NCI-H2081 treated with DMSO at 0.1 percent for 48 hours (cell line): ENCODE measurements at places on chromosomes 11 and 22.

DNA sequence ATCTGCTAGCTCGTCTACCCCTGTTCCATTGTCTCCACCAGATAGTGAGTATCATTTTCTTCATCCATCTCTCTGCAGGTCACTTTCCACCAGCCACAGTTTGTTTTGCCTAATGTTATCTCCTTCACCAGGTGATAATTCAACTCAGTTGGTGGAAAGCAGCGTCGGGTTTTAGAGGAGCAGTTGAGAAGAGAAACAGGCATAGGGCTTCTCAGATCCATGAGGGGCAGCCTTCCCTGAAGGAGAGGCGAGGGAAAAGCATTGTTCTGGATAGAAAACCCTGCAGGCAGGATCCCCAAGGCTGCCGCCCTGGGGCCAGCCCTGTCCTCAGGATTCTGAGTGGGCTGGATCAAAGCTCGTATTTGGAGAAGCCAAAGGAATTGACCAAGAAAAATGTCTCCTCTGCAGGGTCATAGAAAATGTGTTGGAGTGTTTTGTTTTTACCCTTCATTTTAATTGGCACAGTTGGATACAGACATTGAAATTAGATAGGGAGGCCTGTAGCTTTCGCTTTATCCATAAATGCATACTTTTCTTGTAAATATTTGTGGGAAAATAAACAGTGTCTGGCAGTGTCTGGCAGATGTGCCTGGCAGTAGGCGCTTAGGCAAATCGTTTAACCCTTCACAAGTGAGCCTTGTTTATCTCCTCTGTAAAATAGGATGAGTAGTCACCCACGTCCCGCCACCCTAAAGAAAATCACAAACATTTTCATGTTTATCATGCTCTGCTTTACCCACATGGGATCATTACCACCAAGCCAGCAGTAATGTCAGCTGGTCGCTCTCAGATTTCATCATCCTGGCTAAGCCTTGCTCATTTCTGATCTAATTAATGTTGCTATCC lies 73.4 kb upstream of the TTC12 start:
- no peak for DNase-seq

- DNase-seq: no peak
Observed at GRCh38 chr11:86241956-86242535, 2.5 kb upstream of the EED start.

GRCh38 chr11:110470716-110471115 lies 41.0 kb downstream of the FDX1 start:
- no peak for DNase-seq

GRCh38 chr22:31230871-31231621 lies 18.9 kb downstream of the LIMK2 start:
- DNase-seq: peak; percentile 21

GRCh38 chr22:29626497-29627195 lies 23.2 kb downstream of the NF2 start:
- no peak for DNase-seq

- DNase-seq: no peak
Observed at GRCh38 chr22:19057999-19058491, 64.2 kb downstream of the DGCR2 start.

GRCh38 chr11:122207505-122207904 lies 91.5 kb upstream of the BLID start:
- DNase-seq: no peak

- no peak for DNase-seq
Observed at GRCh38 chr11:68051191-68052136, 12.6 kb downstream of the TCIRG1 start.

DNA sequence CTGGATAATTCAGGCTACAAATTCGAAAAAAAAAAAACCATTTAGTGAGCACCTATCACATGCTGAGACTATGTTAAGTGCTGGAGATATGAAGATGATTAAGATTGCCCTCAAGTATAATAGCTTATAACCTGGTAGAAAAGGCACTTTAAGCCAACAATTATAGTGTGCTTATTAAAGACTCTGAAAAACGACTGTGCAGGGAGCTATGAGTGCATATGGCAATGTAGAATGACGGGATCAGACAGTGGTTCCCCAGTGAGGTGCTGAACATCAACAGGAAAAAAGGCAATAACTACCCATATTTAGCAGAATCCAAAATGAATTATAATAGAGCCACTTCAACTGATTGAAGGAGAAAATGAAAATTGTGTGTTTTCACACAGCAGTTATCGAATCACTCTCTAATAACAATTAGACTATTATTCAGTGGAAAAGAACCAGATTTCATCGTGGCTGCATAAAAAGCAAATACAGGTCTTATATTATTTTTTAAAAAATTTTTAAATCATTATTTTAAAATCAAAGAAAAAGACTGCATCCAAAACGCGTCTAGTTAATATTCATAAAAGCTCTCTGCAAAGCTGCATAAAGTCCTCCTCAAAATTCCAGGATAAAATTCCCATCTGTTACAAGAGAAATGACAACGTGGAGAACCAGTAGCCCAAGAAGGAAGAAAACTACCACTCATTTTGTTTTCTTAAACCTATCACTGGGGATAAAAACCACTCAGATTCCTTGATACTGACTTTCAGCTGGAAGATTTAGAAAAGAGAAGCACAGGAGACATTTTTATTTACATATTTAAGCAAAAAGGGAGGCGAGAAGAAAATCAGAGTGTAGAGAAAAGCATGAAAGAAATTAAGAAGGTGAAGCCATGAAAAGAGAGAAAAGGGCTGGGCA lies 1.1 kb downstream of the MTMR2 start:
- DNase-seq: no peak

DNA sequence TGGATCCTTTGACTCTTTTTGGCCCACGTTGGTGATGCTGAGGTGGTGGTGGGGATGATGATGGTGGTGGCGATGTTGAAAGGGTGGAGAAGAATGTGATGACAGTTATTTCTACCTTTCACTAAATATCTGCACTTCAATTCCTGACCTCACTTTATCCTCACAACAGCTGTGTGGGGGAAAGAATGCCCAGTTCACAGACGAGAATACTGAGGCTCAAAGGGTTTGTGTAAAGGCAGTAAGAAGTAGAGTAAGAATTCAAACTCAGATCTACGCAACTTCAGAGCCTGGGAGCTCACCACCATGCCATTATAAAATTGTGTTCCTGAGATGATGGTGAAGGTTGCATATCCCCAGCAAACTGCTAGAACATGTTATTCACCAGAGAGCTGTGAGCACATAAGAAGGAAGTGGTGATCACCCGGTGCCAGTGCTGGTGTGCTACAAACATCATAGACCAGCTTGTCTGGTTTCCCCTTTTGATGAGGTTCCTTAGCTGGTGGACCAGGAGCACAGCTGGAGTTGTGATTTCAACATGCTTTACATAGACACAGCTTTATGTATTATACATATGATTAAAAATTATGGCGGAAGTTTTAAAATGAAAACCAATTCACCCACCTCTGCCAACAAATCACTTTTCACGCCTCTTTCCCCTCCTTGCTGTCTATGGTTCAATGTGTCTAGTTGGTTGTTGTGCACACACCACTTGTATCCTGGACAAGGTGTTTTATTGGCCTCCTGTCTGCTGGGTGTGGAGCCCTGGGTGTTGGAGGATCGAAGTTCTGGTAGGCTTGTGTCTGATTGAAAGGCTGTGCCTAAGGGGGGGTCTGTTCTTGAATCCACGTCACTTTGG lies 6.2 kb downstream of the ST14 start:
- DNase-seq: no peak

DNA sequence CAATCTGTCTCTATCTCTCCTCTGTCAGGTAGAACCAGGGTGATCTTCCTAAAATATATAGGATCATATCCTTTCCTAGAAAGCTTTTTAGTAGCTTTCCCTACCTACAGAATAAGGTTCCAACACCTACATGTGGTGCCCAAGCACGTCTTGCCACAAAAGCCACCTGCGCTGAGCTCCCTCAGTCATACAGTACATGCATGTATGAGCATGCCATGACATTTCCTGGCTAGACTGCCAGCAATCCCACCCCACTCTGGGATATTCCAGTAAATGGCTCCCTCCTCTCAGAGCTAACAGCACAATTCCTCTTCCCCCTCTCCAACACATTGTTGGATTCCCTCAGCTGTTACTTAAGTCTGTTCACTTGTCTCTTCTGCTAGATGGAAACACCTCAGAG lies 398.0 kb downstream of the TENM4 start:
- DNase-seq: no peak

DNA sequence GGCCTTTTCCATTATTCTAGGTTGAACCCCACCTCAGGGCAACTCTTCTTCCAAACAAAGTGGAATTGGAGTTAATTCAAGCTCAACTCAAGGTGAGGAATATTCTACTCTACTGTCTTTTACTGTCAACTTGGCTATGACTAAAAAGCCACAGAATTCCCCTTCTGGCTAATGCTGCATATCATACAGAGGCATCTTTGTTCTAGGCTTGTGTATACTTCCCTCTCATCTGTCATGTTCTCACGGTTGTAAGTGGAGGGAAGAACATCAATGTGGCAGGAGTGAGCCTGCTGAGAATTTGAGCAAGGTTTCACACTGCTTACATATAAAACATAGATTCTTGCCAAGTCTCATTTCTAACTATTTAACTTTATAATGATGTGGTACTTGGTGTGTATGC lies 921.4 kb upstream of the CNTN5 start:
- no peak for DNase-seq

DNA sequence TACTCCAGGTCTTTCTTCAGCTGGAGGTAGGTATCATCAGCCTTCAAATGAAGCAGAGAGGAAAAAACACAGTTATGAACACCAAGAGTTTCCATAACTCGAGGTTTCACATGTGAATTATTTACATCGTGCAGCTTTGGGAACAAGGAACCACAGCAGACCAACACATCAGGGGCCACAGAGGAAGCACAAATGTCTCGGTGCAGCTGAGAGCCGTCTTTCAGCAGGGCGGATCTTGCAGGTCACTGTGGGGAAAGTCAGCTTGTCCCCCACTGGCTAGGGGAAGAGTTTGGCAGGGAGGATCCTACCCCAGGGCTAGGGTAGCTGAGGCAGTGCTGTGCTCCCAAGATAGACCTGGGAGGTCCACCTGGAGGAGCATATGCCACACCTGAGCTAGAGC lies 74.7 kb downstream of the C11orf58 start:
- DNase-seq: no peak

GRCh38 chr11:36487619-36488018 lies 22.5 kb downstream of the TRAF6 start:
- DNase-seq: no peak

- no peak for DNase-seq
Observed at GRCh38 chr22:25008666-25009065, 56.1 kb downstream of the KIAA1671 start.

DNA sequence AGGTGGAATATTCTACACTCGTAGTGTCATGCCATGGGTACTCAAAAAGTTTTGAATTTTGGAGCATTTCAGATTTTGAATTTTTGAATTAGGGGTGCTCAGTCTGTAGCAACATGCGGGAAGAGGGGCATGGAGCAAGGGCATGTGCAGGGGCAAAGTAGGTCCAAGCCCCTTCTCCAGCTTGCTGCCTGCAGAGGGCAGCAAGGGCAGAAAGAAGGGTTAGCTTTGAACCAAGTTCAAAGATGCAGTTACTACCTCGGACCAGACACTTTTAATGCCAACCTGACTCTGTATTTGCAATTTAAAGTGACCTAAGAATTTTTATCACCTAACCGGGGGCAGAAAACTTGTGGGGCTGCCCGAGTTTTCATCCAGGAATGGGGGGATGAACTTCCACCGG lies 68.2 kb downstream of the CD82 start:
- no peak for DNase-seq

- no peak for DNase-seq
Observed at GRCh38 chr22:31637891-31638618, 24.0 kb downstream of the PISD start.

GRCh38 chr11:60563553-60564235 lies 48.5 kb downstream of the MS4A13 start:
- DNase-seq: no peak

DNA sequence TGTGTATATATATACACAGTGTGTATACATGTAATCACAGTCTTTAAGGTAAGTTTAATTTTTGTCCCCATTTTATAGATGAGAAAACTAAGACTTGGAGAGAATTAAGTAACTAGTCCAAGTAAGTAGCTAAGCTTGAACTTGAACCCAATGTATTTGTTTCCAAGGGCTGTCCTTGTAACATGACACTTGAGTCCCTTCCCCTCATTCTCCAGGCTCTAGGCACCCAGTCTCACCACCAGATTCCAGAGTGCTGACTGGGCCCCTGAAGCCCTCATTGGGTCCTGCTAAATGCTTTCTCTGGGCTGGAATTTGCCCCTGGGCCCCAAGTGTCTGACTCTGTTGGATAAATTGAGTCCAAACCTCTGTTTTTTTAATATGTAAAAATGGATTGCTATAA lies 45.5 kb downstream of the ADM start:
- no peak for DNase-seq

DNA sequence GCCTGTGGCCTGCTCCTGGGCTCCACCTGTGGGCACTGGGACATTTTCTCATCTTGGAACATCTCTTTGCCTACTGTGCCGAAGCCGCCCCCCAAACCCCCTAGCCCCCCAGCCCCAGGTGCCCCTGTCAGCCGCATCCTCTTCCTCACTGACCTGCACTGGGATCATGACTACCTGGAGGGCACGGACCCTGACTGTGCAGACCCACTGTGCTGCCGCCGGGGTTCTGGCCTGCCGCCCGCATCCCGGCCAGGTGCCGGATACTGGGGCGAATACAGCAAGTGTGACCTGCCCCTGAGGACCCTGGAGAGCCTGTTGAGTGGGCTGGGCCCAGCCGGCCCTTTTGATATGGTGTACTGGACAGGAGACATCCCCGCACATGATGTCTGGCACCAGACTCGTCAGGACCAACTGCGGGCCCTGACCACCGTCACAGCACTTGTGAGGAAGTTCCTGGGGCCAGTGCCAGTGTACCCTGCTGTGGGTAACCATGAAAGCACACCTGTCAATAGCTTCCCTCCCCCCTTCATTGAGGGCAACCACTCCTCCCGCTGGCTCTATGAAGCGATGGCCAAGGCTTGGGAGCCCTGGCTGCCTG lies 1.4 kb downstream of the SMPD1 start:
- no peak for DNase-seq

- no peak for DNase-seq
Observed at GRCh38 chr22:48756146-48757111, 1071.2 kb downstream of the BRD1 start.

DNA sequence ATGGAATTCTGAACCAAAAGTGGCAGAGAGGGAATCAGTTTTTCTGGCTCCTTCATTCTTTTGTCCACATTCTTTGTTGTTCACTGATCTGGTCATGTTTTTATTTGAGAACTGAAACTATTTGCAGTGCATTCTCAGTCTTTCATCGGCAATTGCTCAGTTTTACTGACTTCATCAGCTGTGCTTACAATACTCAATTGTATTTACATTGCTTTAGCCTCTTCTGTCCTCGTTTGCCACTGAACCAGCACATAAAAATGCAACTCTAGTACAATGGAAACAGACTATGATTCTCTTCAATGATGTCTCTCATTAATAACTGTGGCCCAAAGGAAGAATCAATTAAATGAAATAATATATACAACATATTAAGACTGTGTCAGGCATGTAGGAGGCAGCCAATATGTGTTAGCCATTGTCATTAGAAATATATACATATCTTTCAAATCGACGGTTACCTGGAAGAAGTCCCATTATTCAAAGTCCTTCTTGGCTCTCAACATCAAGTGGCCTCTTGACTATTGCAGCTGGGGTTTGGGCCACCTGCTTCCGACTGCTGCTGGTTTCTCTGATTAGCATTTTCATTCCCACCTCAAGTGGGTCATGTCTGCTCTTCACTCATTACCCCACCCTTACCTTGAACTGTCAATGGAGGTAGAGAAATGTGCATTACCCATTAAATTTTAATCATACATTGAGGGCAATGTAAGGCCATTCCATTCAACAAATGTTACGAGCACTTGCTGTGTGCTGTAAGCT lies 600.1 kb downstream of the INSC start:
- no peak for DNase-seq

- no peak for DNase-seq
Observed at GRCh38 chr11:121929581-121929980, 186.4 kb downstream of the BLID start.
